Fibroblast of villous mesenchyme (primary cell): ENCODE measurements at places on chromosomes 2 and 18. TPM values are rescaled to one million over a fixed set of nuclear protein-coding genes. Genes with fewer than 3 reads are reported as not detected.
A peak's percentile ranks its signal among the peaks of the same experiment; 100 is the strongest.

DNA sequence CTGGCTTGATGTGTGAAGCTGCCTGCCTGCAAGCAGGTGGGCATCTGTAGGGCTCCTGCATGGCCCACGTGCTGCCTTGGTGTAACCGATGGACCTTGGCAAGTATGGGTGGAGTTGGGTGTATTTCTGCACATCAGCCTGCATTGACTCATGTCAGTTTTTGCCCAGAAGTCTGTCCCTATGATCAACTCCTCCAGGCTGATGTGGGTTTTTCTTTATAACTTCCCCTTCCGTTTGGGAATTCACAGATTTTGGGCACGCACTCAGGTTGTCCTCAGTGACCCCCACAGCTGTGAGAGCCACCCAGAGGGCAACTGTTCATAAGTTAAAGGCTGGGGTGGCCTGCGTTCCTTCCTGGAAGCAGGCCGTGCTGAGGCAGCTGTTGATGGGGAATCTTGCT, 123.3 kb downstream of the NCK2 start:
- peak; percentile 20 for DNase-seq

GRCh38 chr2:42385225-42385624, 24.2 kb upstream of the COX7A2L start:
- peak; percentile 19 for DNase-seq

GRCh38 chr2:241752253-241752652, 17.8 kb downstream of the D2HGDH start:
- DNase-seq, result no peak

DNA sequence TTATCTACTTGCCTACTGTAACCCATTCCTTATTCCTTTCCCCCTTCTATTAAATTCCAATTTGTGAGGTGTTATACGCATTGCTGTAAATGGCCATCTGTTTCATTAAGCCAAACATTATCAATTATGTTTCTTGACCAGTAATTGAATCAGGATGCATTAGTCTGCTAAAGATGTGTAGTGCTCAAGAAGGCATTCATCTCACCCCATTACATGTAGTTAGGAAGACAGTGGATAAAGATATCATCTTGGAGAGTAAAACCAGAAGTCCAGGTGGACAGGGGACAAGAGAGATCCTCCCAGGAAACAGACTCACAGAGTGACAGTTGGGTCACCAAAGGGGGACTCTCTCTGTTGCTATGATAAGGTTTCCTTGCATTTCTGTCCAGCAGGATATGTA, 73.3 kb upstream of the FAM98A start:
- no peak for DNase-seq

The SFXN5 gene
- total RNA-seq, result 12.1 and 16.8 TPM in 2 replicates

The HOXD8 gene
- total RNA-seq, result 11.9 and 15.5 TPM in 2 replicates

The DSG4 gene
- total RNA-seq, result not detected in 2 replicates

The NEUROD1 gene
- not detected in 2 replicates for total RNA-seq
